ENCODE measurements at places on chromosomes 13 and 19.

DNA sequence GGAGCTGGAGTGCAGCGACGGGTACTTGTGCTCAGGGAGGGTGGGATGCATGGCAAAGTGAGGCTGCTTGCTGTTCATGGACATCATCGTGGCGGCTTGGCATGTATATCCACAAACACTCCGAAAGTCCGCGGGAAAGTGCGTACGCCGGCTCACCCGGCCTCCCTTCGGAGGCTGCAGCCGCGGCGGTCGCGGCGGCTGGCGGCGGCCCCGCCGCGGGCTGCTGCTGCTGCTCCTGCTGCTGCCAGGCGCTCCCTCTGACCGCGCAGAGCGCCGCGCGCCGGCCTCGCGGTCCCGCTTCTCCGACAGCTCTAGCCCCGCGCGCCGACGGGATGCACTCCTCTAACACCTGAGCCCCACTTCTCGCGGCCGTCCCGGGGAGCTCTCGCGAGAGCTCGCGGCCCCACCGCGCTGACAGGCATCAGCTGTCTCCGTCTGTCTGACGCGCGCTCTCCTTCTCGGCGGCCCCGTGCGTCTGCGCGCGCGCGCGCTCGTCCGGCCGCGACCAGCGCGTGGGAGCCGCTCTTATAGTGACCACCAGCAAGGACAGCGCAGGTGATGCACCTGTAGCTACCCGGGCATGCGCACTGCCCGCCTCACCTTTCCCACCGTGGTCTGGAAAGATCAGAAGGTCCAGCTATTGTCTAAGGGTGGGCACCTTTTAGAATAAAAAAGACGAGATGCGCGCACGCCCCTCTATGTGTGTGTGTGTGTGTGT, at the start of gene POU4F1:
TSS of gene POU4F1 (minus strand) at position 313 of the 718 bp plus-strand sequence. CDS start at position 87, 226 bp downstream.
- DNase-seq: no peak

GRCh38 chr19:29428071-29428470, 97.7 kb upstream of the VSTM2B start:
- no peak for DNase-seq

DNA sequence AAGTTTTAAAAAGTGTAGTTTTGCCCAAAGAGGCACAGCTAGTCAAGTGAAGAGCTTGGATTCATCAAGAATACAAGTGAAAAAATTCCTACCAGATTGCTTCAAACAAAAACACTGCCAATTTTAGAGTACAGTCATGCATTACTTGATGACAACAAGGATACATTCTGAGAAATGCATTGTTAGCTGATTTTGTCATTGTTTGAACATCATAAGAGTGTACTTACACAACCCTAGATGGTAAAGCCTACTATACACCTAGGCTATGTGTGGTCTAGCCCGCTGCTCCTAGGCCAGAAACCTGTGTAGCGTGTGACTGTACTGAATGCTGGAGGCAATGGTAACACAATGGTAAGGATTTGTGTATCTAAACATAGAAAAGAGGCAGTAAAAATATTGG, 41.1 kb downstream of the TMTC4 start:
- no peak for DNase-seq

DNA sequence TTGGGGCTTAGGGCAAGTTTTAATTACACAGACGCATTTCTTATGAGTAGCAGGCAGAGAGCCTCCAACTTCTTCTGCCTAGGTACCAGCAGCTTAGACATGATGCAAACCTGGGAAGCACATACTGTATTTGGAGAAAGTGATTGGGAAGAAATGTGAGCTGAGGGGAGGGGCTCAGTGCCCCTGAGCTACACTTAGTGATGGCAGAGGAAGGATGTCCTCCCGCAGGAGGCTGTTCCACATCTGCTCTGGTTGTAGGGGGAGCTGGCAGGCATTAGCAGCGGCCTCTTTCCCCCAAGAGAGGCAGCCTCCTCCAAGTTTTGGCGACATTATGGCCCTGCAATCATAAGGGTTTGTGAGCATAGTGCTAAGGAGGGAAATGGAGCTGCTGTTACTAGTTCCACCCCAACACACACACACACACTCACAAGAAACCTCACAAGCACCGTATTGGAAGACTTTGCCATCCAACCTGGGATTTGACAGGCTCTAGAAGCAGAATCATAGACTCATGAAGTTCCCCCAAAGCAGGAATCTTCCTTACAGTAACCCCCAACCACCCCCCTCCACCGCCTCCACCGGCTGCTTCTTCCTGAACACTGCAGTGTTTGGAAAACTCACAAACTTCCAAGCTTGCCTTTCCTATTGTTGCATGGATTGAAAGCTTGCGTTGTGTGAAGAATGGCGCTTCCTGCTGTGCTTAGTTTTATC, 3.3 kb downstream of the ALOX5AP start:
- no peak for DNase-seq

DNA sequence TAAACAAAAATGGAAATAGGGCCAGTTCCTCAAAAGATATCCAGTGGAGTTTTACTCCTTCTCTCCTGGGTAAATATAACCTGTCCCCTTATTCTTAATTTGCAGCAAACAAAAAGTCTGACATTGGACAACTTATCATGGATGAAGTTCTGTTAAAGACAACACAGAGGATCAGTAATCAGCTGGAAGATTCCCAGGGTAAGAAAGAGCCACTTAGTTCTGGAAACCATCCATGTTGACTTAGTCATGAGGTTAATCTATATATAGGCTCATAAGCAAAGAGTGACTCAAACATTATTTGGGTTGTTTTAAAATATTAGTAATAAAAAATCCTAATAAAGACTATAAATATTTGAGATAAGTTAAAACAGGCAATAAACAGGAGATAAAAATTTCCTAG, 40.5 kb upstream of the EBPL start:
- DNase-seq: no peak

GRCh38 chr13:49608651-49609331, 19.5 kb upstream of the ARL11 start:
- no peak for DNase-seq

- DNase-seq: no peak
Measured at GRCh38 chr13:25490236-25490635, 118.5 kb downstream of the ATP8A2 start.

DNA sequence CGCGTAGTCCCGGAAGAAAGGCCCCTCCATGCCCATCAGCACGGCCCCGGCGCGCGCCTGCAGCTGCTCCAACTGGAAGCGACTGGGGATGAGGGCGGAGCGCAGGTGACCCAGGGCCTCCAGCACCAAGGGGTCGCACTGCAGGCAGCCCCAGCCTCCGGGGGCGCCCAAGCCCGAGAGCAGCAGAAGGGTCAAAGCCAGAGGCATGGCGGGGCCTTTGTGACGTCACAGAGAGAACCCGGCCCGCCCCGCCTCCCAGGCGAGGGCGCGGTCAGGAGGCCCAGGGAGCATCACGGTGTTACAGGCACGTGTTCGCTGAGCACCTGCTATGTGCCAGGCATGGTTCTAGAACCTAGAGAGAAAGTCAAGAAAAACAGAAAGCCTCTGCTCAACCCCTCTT, at the start of gene IZUMO2:
TSS of gene IZUMO2 (minus strand) at position 294 of the 400 bp plus-strand sequence. CDS start at position 207, 87 bp downstream.
- DNase-seq: no peak

DNA sequence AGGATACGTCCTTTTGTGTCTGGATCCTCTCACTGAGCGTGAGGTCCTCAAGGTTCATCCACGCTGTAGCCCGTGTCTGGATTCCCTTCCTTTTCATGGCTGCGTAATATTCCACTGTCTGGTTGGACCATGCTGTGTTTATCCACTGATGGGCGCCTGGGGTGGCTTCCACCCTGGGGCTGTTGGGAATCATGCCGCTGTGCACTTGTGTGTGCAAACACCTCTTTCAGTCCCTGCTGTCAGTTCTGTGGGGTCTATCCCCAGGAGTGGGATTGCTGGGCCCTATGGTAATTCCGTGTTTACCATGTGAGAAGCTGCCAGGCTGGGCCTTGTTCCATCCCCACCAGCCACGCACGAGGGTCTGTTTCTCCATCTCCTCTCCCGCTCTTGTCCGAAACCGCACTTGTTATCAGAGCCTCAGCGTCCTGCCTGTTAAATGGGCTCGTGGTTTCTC, 98.6 kb downstream of the GADD45B start:
- no peak for DNase-seq

DNA sequence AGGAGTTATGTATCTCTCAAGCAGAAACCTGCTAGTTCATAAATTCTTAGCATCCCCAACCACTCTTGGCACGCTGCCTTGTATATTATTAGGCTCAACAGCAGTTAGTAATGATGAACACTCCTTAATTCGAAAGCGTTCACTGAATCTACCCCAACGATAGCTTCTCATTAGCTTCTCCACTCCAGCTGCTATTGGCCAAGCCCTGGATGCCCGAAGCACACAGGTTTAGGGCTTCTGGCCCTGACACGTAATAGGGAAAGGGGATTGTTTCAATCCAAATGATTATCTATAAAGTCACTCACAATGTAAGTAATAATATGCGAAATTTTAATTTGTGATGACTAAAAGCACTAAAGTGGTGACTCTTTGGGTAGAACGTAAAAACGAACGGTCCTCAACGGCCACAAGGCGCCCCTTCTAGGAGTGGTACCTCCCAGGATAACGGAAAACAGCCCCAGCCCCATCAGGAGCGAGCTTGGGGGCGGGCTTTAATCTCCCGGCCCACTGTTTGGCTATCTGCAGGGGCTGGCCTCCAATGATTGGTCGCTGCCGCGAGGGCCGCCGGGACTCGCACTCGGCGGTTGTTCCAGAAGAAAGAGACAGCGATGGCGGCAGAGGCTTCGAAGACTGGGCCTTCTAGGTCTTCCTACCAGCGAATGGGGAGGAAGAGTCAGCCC, at the start of gene RNF17:
TSS of gene RNF17 (plus strand) at position 574 of the 680 bp plus-strand sequence. CDS start at position 609, 35 bp downstream.
- no peak for DNase-seq

GRCh38 chr19:29311191-29311790, 98.3 kb upstream of the UQCRFS1 start:
- DNase-seq: no peak

DNA sequence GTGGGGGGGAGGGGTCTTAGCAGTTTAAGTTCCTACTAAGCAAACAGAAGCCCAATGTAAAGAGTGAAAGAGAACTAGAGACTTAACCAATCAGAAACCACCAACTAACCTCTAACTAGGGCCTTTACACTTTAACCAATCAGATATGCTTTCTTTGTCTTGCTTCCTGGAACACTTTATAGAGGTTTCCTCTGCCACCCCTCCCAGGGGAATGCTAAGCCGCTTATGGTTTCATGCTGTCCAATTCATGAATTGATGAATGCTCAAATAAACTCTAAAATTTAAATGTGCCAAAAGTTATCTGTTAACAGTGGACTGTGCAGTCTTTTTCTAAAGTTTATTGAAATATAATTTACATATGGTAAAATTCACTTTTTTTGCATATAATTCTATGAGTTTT, 33.9 kb upstream of the LATS2 start:
- no peak for DNase-seq

DNA sequence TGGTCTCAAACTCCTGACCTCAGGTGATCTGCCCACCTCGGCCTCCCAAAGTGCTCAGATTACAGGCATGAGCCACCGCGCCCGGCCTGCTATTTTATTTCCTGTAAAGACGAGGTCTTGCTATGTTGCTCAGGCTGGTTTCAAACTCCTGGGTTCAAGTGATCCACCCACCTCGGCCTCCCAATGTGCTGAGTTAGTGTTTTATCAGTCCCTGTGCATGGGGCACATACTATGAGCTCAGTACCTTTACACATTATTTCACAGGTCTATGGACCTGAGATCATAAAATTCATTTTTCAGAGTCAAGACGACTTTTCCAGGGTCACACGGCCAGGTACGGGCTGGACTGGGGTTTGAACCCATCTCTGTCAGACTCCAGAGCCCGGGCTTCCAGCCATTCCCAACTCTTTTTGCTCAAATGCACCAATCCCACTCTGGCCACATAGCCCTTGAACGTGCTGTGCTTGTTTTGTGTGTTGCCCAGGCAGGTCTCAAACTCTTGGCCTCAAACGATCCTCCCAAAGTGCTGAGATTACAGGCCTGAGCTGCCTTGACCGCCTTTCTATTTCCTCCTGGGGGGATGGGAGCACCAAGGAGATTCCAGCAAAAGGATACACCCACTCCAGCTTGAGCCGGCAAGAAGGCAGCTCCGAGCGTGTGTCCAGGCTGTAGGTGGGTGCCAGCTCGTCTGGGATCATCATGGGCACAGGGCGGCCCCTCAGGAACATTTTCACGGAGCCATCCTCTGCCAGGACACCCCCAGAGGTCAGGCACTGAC, 1.1 kb downstream of the EML2 start:
- no peak for DNase-seq

DNA sequence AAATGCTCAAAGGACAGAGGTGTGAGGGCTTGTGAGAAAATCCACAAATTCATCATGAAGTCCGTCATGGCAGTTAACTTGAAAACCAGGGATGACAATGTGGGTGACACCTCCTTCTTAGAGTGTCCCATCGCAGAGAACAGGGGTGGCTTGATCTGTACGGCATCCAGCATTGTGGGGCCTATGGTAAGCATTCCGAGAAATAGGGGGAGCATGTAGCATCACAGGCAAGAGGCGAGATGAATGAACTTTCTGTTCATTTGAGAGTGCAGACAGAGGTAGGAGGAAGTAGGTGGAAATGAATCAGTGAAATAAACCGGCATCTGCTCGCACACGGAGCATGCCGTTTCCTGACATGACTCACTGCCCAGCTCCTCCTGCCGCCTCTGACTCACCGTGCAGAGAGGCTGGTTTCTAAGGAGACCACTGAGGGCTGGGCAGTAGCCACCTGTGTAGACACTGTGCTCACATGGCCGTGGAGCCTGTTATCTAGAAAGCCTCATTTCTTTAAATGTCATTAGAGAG, 339.0 kb downstream of the RFC3 start:
- DNase-seq: no peak

DNA sequence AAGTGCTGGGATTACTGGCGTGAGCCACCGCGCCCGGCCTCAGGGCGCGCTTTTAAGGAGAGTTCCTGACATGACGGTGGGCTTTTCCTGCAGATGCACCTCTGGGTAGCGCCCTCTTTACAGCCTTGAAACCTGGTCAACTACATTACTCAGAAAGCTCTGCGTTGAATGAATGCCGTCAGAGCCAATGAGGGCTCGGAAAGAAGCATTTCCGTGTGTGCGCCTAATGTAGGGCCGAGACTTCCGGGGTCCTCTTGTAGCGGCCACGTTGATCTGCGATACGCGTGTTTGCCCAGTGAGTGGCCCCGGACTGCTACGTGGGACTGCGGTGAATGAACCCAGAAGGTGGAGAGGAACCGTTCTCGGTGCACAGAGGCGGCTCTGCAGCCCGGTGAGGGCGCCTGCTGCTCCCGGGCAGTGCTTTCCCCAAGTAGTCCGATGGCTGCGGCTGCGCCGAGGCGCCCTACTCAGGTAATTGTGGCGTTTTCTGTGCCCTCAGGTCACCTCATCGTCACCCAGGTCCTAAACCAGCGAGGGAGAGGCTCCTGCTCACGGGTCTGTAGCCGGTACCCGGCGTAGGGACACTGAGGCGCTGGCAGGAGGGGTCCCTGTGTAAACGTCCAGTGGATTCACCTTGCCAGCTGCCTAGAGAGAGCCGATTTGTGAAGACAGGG, 4.9 kb upstream of the ZNF552 start:
- peak; percentile 76 for DNase-seq

GRCh38 chr13:71587193-71587592, 279.8 kb downstream of the DACH1 start:
- no peak for DNase-seq

GRCh38 chr13:113374511-113375175, 10.7 kb upstream of the GRTP1 start:
- DNase-seq: no peak

GRCh38 chr19:41705393-41706174, 2.8 kb upstream of the CEACAM5 start:
- peak; percentile 14 for DNase-seq

All from effector CD4-positive, alpha-beta T cell (primary cell).